ENCODE measurements at places on chromosomes 11 and 22.

GRCh38 chr22:39215426-39216142 lies 29.2 kb downstream of the PDGFB start:
- no peak for DNase-seq

GRCh38 chr11:22337596-22338485 lies at the start of gene SLC17A6:
TSS of gene SLC17A6 (plus strand) at chr11:22338381. CDS start at chr11:22338534, 153 bp downstream.
- no peak for DNase-seq

DNA sequence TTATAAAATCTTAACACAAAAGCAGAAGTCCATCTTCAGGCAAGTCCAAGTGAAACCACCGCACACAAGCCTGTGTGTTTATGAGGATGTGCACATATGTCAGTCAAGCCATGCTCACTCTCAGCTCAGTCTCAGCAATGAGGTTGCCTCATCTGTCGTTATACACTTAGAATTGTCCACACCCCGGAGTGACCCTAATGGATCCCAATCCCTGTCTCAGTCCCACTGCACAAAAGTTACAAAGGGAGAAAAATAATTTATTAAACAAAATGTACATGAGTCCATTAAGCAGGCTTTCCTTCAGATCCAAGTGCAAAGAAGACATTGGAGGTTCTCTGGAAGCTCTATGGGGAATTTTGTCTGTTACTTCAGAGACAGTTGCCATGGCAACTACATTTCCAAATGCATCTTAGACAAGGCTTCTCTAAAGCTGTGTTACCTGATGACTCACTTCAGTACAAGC lies 24.4 kb downstream of the OR8B12 start:
- DNase-seq = no peak

DNA sequence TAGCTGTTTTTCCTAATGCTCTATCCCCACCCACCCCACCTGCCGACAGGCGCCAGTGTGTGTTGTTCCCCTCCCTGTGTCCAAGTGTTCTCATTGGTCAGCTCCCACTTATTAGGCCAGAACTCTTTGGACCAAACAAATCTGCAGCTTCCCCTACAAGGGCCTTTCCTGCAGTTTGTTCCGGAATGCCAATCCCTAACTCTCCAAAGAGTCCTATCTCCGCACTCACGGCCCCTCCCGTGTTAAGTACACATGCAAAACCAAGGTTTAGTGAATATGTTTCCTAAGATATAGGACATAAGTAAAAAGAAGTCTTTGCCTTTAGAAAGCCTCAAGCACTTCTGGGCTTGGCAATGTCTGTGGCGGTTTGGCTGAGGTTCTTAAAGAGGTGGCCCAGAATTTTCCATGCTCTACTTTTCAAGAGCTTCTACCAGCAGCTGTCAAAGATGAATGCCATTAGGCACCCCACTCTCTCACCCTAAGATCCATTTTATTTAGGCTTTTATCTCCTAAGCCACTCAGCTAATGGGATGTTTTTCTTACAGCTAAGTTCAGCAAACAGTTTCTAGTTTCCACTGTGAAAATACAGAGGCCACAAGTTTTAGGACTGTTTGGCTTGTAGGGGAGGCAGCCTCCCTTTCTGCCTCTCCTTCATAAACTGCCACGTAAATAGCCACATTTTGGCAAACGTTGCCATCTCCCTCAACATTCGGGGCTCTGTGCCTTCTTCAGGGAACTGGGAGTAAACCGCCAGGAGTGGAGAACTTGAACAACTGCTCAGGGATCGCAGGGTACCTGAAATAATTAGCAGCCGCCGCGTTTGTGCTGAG lies 1.6 kb downstream of the CD59 start:
- DNase-seq = no peak

GRCh38 chr11:20342347-20343141 lies 21.0 kb upstream of the HTATIP2 start:
- no peak for DNase-seq

DNA sequence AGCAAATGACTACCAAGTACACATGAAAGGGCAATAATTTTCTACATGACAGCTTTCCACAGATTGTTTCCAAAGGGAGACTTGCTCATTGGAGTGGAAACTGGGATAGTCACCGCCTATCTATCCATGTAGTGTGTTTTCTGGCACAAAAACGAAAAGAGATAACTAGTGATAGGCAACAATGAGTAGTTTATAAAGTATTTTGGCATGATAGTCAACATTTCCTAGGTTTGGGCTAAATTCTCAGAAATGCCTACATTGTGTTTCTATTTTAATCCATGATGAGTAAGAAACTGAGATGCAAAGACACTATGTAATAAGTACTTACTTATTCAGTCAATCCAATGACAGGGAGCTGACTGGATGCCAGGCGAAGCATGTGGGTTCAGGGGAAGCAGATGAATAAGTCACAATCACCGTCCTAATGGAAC lies 1129.1 kb downstream of the DLG2 start:
- no peak for DNase-seq

DNA sequence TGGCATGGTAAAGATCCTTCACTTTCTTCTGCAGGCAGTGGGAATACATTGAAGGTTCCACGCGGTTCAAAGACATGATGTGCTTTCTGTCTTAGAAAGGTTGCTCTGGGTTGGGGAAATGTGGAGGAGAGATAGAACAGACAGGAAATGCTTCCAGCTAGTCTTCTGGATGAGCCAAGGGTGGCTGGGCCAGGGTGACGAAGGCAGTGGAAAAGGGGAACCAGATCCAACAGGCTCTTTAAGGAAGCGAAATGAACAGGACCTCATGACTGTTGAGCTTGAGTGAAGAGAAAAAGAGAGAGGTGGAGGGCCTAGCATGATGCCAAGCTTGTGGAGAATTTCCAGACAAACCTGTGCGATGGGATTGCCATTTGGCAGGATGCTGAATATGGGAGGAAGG lies 56.4 kb upstream of the LMO1 start:
- no peak for DNase-seq

DNA sequence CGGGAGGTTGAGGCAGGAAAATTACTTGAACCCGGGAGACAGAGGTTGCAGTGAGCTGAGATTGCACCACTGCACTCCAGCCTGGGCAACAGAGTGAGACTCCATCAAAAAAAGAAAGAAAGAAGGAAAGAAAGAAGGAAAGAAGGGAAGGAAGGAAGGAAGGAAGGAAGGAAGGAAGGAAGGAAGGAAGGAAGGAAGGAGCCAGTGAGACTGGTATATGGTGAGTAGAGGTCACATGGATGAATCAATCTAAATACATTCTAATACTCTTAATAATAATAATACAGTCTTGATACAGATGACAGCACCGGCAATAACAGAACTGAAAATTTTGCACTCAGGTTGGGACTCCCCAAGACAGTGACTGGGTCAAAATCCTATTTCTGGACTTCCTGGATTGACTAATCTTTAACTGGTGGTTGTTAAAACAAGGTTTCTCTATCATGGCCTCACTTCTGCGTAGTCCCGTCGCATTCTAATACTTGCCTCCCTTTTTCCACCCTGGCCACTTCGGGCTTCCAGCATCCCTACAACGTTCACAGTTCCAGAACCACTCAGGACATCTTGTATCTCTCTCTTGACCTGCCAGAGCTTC lies 53.5 kb upstream of the EIF3M start:
- no peak for DNase-seq

All from smooth muscle cell of the brain vasculature (primary cell).